ENCODE measurements at places on chromosomes 1 and 21.

GRCh38 chr1:60052601-60053000 is 21.0 kb downstream of the C1orf87 start:
- DNase-seq: no peak

- peak; percentile 12 for DNase-seq
These were observed 107.3 kb upstream of the RUNX3 start for GRCh38 chr1:25037174-25038074.

DNA sequence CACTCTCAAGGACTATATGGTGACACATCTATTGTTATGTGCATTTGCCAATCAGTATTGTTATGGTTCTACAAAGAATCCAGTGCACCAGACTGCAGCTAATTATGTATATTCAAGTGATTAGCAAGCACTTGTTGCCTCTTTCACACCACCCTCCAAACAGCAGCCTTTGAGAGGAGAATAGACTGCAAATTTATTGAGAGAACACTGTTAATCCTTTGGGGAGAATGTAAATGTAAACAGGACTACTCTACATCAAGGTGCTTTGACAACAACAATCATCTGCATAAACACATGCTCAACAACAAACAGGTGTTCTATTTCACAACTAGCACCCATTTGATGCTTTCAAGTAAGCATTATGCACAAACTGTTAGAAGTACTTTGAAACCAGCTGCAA is 117.4 kb downstream of the AKT3 start:
- DNase-seq: no peak

DNA sequence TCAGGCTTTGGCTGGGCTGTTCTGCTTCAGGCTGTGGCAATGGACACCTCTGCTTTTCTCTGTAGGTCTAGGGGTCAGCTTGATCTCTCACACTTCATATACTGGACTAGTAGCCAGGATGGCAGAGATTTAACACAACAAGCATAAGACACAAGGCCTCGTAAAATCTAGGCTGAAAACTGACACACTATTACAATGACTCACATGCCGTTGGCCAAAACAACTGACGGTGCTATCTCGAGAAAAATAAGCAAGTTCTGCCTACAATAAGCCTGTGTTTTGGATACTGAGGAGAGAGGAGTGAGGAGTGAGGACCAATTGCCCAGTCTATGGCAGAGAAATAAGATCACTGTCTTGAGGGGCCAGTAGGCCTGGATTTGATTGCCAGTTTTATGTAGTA is 840.7 kb upstream of the ADAMTS5 start:
- DNase-seq: no peak

- no peak for DNase-seq
These were observed 90.7 kb downstream of the XCL2 start for GRCh38 chr1:168453056-168453455.

GRCh38 chr1:194533641-194534040 is 1347.2 kb upstream of the B3GALT2 start:
- DNase-seq: no peak

Data from fibroblast of skin of abdomen (primary cell).